ENCODE measurements at places on chromosomes 1 and 21.

- DNase-seq: no peak
These were observed 318.1 kb upstream of the FAM78B start for GRCh38 chr1:166484871-166485270.

DNA sequence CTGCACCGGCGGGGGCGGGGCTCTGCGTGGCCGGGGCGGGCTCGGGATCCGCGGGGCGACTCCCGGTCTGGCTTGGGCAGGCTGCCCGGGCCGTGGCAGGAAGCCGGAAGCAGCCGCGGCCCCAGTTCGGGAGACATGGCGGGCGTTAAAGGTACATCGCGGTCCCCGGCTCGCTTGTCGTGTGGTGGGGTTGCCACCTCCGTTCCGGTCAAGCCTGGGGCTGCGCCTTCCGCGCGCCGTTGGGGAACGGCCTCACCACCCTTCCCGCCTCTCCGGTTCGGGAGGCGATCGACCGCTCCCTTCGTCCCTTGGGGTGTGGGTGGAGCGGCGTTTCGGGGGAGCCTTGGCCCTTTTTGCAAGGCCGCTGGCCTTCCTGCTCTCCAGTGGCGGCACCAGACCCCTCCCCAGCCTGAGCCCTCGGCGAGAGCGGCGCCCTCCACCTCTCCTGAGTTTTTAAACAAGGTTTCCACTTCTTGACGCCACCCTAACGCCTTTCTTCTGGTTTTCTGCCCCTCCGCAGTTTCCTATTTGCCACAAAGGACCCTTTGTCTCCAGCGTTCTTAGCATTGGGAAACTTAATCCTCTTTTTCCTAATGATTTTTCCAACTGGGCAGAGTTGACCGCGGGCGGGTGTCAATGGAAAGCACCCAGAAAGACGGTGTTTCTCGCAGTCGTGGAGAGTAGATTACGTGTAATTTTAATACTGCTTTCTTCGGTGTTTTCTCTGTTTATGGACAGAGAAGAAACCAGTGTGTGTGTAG is at the start of the genes LEPR and LEPROT:
TSS of gene LEPR (plus strand) at position 79 of the 761 bp plus-strand sequence. CDS start 144,898 bp downstream, outside the sequence.
TSS of gene LEPROT (plus strand) at position 79 of the 761 bp plus-strand sequence. CDS start at position 136, 57 bp downstream.
- DNase-seq: no peak

DNA sequence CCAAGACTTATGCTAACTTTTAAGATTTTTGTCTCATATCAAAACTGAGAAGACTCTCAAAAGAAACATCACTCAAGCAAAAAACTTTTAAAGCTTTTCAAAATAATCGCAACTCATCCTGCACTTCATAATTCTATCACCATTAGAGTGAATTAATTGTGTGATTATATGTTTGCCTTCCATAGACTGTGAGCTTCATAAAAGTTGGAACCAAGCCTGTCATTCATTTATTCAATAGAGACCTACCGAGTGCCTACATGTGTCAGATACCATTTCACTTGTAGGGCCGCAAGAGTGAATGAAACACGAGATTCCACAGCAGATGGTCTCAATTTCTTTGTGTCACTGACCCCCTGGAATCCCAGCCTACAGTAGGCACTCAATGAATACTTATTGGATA is 106.4 kb downstream of the RHOU start:
- no peak for DNase-seq

DNA sequence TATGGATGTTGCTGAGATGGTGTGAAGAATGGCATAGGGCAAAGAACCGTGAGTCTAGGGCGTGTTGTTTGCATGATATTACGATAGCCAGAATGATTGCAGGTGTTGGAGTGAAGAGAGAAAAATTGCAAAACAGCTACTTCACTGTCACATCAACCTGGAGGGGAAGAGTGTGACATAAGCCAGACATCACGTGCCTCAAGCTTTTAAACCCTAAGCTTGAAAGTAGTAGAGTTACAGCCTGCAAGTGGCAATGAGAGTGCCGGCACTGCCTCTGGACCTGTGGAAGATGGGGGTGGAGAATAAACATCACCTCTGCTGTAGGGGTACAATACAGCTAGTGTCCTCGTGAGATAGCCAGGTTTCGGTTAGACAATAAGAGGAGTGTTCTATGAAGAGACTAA is 11.1 kb downstream of the EEIG2 start:
- DNase-seq: no peak

- no peak for DNase-seq
These were observed 110.4 kb downstream of the RERE start for GRCh38 chr1:8706995-8707396.

- no peak for DNase-seq
These were observed at the start of gene SLC25A34 for GRCh38 chr1:15736038-15736891. TSS of gene SLC25A34 (plus strand) at chr1:15736258. CDS start at chr1:15736486, 228 bp downstream.

GRCh38 chr1:239819756-239820250 is 271.9 kb upstream of the FMN2 start:
- no peak for DNase-seq

GRCh38 chr1:180234369-180235076 is 4.5 kb downstream of the LHX4 start:
- DNase-seq: no peak

GRCh38 chr1:29789910-29790247 is 553.6 kb downstream of the PTPRU start:
- DNase-seq: no peak

- no peak for DNase-seq
These were observed 61.0 kb downstream of the ATP5PO start for GRCh38 chr21:33854604-33855003.

DNA sequence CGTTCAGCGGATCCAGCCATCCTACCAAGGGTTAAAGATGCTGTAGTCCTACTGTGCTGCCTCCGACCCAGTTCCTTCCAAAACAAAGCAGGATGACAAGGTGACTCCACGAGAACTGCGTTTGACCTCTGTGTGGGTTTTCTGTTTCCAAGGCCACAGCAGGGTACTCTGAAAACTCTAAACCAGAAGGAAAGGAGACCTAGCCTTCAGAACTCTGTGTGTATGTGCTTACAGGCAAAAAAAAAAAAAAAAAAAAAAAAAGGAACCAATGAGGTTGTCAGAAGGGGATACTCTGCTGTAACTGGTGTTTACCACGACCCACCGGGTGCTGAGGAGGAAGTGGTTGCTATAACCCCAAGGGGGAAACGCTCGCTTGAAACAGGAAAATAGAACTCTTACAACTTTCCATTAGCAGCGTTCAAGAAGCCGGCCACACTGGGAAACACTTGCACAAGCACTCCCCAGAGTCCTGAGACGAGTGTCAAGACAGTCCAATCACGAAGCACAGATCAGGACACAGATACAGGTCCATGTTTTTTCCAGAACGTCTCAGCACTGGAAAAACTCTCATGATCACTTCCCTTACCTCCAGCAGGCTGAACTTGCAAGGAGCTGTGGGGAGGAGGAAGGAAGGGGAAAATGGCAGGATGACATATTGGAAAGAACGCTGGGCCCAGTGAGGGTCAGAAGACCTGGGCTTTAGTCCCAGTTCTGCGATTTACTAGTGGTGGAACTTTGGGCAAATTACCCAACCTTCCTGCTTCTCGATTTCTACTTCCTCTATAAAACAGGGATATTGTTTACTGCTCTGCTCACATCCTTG is 64.0 kb downstream of the ITPKB start:
- peak; percentile 85 for DNase-seq

GRCh38 chr1:245085508-245086095 is 69.2 kb upstream of the KIF26B start:
- no peak for DNase-seq

DNA sequence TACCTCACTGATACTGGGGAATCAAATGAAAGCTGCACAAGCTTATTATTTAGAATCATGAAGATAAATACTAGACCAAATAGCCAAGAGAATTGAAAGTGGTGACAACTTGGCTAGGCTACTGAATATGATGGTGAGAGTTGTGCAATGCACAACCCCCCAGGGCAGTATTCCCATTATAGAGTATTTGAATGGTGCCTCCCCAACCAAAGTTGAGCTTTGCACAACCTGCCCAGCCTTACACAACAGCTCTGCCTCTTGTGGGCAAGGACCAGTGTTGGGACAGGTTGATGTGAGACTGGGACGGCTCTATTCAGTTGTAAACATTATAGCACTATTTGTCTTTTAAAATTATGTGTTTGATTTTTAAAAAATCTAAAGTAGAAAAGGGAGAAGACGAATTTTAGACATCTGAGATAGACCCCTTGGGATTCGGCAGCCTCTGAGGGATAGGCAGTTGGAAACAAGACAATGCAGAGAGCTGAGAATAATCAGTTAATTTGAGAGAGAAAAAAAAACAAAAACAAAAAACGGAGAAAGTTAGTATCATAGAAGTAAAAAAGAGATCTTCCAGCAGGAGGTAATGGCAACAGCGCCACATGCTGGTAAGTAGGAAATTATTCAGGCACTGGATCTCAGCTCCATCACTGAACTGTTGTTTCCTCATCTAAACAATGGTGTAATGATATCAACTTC is 91.0 kb upstream of the KCNA3 start:
- peak; percentile 66 for DNase-seq

GRCh38 chr21:15515908-15516307 is 213.9 kb upstream of the USP25 start:
- no peak for DNase-seq

DNA sequence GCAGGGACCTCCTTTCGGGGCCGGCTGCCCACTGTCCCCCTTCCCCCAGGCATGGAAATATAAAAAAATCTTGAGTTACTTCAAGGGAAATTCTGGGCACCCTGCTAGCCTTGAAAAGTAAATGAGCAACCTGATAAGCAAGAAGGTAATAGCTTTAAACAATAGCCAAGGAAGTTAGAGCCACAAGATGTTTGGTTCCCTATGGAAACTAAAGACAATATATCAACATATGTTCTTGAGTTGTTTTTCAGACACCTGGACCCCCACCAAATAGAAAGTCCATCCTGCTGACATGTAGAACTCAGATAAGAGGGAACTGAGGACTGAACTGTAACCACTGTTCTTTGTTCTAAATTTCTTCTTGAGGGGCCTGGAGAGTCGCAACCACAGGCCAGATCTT is 19.3 kb upstream of the SLC35A3 start:
- DNase-seq: no peak

DNA sequence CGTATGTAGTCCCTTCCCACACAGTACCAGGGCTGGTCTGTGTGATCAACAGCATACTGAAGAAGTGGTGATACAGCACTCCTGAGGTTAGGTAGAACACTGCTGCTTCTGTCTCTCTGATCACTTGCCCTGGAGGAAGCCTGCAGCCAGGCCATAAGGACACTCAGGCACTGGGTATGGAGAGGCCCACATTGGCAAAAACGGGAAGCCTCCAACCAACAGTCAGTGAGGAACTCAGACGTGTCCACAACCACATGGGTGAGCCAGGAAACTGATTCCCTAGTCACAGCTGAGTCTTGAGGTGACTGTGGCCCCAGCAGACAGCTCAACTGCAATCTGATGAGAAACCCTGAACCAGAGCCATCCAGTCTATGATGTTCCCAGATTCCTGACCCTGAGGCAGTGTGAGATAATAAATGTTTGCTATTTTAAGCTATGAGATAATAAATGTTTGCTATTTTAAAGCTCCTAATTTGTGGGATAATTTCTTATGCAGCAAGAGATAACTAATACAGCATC is 62.5 kb downstream of the COQ8A start:
- no peak for DNase-seq

GRCh38 chr1:175146529-175147213 is 45.9 kb downstream of the KIAA0040 start:
- DNase-seq: peak; percentile 83

GRCh38 chr1:79052829-79053449 is 46.4 kb upstream of the ADGRL4 start:
- DNase-seq: peak; percentile 29

- DNase-seq: no peak
These were observed 870.7 kb downstream of the BRINP3 start for GRCh38 chr1:189606795-189607476.

GRCh38 chr1:155946633-155947219 is 5.3 kb downstream of the RXFP4 start:
- no peak for DNase-seq

DNA sequence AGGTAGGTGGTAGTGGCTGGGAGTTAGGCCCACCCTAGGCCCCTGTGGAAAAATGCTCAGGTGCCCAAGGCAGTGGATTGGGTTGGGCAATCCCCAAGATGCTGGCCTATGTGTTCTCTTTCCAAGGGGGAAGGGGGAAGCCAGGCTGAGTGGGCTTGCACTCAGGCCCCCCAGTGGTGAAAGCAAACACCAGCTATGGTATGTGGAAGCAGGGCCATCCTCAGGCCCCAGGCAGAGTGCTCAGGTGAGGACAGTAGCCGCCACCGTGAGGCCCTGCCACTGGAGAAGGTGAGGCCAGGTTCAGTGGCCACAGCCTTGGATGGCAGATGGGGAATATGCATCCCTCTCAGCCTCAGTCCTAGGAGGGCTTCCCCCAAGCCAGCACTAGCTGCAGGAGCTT is 11.8 kb downstream of the LY9 start:
- no peak for DNase-seq

- DNase-seq: no peak
These were observed 657 bp upstream of the HNRNPU start for GRCh38 chr1:244865028-244865371.

DNA sequence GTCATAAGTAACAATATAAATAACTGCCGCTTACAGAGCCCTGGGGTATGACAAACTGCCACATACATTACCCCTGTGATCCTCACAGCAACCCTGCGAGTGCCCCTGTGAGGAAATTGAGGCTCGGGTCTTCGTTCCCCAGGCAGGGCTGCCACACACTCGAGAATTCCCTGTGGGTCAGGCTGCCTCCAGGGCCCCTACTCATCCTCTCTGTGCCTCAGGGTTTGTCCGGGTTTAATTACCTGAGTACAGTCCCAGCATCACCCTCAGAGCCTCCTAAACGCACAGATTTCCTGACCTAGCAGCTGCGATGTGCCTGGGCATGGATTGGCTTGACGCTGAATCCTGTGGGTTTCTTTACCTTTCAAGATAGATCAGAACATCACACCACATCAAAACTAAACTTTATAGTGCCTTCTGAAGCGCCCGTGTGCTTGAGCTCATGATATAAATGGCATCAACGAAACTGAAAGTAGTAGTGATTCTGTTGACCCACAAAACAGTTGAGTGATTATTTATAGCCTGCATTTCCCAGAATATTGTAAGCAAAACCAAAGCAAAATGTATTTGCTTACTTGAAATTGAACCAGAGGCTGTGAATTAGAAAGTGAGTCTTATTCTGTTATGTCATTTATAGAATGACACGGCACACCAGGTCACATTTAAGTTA is 14.0 kb downstream of the SLC37A1 start:
- peak; percentile 27 for DNase-seq

- DNase-seq: no peak
These were observed 10.3 kb downstream of the SON start for GRCh38 chr21:33552999-33553598.

DNA sequence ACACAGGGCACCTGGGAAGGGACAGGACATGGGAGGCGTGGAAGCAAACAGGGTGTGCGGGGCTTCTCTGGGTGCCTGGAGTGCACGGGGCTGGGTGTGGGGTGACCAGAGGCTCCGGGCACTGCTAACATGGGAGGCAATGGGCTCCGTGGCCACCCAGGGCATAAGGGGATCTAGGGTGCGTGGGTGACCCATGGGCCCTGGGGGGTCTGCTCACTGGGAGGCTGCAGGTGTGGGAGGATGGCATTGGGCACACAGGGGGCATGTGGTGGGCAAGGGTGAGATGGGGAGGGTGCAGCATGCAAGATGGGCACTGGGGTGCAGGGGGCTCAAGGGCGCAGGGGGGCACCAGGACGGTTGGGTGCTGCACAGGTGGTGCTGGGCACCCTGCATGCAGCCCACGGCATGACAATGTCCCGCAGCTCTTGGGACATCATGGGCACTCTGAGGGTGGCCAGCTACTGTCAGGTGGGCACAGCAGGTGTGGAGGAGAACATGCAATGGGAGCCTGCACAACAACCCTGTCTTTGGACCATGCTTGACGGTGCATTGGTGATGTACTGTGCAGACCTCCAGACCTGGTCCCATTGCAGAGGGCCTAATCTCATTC is 15.1 kb downstream of the TRIM11 start:
- no peak for DNase-seq

GRCh38 chr1:61782771-61783170 is 40.5 kb downstream of the PATJ start:
- DNase-seq: no peak

GRCh38 chr1:93566227-93566626 is 115.4 kb downstream of the BCAR3 start:
- no peak for DNase-seq

Measured in inflammatory macrophage treated with lipopolysaccharide for 1 hour (primary cell).